ENCODE measurements at places on chromosomes 4 and X. TPM values are rescaled to one million over a fixed set of nuclear protein-coding genes. Genes with fewer than 3 reads are reported as not detected.
A peak's percentile ranks its signal among the peaks of the same experiment; 100 is the strongest.

ZBED1 gene
- total RNA-seq: 50.3 TPM

CT45A5 gene
- not detected for total RNA-seq

PPP4R3C gene
- total RNA-seq: not detected

TEX13D gene
- not detected for total RNA-seq

USP51 gene
- total RNA-seq: 1.0 TPM

BBS12 gene
- total RNA-seq: 5.5 TPM

SLC2A9 gene
- total RNA-seq: 0.77 TPM

FATE1 gene
- not detected for total RNA-seq

DUX4 gene
- not detected for total RNA-seq

ANK2 gene
- total RNA-seq: 16.2 TPM

XAGE2 gene
- total RNA-seq: not detected

MGAT4D gene
- total RNA-seq: not detected

GRCh38 chrX:131063613-131064012 lies 5.5 kb downstream of the ARHGAP36 start:
- DNase-seq: no peak

GRCh38 chrX:117834076-117834475 lies 282.5 kb downstream of the KLHL13 start:
- DNase-seq: no peak

- DNase-seq: no peak
Measured at GRCh38 chrX:105696870-105697269, 125.5 kb upstream of the NRK start.

- no peak for DNase-seq
Measured at GRCh38 chrX:22968494-22968893, 31.3 kb upstream of the DDX53 start.

GRCh38 chr4:146470604-146471003 lies 51.1 kb downstream of the SLC10A7 start:
- DNase-seq: no peak

DNA sequence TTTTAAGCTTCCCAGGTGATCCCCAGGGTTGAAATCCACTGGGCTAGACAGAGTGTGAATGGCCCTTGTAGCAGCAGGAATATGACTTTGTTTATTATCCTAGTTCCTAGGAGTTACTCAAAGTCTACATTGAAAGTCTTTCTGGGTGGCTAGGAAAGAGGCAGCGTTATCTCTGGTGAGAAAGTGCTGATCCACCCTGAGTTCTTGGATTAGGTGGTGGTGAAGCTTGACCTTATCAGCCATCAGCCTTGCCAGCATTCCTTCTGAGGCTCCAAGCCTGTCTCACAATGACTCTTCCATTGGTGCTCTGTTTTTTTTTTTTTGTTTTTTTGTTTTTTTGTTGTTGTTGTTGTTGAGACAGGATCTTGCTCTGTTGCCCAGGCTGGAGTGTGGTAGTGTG lies 83.1 kb upstream of the CLCN4 start:
- no peak for DNase-seq

GRCh38 chr4:5357870-5358269 lies 306.6 kb downstream of the STK32B start:
- no peak for DNase-seq

DNA sequence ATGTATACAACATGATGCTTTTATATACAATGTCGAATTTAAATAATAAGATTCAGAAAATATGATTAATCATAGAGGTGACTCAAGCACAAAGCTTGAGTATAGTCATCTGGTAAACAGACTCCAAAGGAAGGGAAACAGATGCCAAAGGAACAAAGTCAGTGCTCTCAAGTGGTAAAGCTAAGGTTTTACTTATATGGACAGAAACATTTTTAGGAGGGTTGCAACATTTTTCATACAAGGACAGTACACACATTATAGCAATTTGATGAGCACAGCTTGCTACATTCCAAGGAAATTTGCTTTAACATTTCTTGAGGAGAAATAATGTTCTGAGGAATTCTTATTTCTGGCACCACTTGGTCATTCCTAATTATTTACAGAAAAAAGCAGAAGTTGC lies 333.4 kb upstream of the AADAT start:
- peak; percentile 13 for DNase-seq

DNA sequence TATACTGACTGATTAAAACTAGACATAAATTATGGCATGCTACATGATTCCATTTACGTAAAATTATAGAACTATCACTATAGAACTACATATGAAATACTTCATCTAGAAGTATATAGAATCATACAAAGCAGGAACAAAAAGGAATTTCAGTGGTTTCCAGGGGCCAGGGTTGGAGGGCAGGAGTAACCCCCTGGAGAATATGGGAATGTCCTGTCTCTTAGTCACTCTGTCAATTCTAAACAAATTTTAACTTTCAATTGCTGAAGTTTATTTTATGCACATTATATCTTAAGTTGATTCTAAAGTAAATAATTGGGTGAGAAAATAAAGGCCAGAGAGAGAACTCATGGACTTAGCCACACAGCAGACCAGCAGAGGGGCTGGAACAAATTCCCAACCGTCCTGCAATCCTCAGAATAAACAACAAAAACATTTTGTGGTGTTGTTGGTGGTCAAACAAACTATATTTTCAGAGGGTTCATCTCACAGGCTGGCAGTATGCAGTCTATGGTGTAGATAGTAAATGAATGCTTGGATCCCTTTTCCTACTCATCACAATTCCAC lies 476.9 kb upstream of the SLIT2 start:
- DNase-seq: peak; percentile 22

GRCh38 chr4:1236103-1236641 lies 12.8 kb downstream of the CTBP1 start:
- no peak for DNase-seq

DNA sequence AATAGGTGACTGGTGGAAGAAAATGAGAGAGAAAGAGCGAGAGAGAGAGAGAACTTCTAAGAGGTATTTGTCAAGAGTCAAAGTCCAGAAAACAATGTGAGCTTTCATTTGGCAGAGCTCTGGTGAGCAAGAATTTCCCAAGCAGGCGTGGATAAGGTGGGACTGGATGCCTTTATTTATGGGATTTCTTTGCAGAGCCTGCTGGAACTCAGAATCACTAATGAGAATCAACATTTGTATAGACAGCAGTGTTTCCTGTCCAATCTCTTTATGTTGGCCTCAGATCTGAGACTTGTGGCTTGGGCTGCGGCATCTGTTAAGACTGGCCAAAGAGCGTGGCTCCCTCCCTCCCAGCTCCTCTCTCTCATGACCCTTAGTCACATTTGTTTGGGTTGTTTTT lies 67.9 kb upstream of the TBL1X start:
- DNase-seq: no peak

GRCh38 chr4:8855818-8856245 lies 15.8 kb downstream of the HMX1 start:
- DNase-seq: no peak

- no peak for DNase-seq
Measured at GRCh38 chrX:104522386-104522785, 43.6 kb upstream of the IL1RAPL2 start.

DNA sequence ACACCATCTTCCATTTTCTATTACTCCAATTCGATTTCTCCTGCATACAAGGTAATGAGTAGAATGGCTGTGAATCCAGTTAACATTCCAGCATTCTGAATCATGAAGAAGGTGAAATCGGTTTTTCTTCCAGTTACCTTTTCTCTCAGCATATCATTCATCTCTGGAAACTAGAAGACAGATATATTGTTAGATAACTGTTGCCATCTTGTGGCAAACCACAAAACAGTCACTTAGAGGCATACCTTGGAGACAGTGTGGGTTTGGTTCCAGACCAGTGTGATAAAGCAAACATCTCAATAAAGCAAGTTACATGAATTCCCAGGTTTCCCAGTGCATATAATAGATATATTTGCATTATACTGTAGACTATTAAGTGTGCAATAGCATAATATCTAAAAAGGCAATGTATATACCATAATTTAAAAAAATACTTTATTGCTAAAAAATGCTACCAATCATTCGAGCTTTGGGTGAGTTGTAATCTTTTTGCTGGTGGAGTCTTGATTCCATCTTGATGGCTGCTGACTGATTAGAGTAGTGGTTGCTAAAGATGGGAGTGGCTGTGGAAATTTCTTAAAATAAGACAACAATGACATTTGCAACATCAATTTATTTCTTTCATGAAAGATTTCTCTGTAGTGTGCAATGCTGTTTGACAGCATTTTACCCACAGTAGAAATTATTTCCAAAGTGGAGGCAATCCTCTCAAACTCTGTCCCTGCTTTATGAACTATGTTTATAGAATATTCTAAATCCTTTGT lies 82.1 kb downstream of the SLC39A8 start:
- DNase-seq: peak; percentile 49

DNA sequence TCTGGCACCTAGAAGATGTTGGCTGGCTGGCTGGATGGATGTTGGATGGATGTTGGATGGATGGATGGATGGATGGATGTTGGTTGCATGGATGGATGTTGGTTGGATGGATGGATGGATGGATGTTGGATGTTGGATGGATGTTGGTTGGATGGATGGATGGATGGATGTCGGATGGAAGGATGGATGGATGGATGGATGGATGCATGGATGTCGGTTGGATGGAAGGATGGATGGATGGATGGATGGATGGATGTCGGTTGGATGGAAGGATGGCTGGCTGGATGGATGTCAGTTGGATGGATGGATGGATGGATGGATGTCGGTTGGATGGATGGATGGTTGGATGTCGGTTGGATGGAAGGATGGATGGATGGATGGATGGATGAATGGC lies 96.7 kb downstream of the PSAPL1 start:
- DNase-seq: no peak

DNA sequence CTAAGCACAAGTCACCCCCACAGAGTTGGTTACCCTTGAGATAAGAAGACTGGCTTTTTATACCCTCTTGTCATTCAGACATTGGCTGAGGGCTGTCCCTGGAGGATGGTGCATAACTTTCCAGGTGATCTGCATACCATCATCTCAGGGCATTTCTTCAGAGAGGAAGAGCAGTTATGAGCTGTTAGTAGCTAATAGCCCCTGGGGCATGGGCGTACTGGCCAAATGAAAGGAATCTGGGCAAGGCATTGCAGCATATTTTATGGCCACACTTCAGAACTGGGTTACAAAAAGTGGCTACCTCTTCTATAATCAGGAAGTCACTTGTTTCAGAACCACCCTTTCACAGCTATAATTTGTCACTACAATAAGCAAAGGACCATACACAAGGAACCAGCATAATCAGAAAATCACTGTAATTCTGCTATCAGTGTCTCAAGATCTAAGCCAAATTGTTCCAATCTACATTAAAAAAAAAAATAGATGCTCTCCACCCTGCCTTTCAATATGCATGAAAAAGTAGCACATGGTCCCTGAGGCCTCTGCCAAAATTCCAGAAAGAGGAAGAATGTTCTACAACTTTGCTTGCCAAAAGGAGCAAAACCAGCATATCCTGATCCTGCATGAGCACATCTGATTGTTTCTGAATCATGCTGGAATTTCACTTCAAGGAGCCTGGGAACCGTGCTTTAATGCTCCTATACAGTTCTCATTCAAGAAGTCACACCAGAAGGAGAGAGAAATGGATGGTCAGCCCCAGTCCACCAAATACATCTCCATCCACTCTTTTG lies 92.0 kb downstream of the TMEM144 start:
- DNase-seq: peak; percentile 47

- no peak for DNase-seq
Measured at GRCh38 chr4:68655764-68656444, 14.5 kb downstream of the UGT2B15 start.

DNA sequence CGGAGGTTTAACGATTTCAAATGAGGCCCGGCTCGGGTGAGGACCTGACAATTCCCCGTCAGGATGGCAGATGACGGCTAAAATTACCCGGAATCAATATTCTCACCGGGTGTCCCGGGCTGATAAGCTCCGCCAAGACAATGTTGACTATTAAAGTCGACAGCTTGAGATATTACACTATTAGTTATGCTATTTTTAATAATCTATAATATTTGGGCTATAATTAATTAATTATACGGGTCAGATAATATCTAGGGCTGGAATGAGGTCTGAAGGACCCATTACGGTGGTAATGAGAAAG lies 9.4 kb upstream of the NKX1-1 start:
- DNase-seq: no peak

- no peak for DNase-seq
Measured at GRCh38 chr4:112953262-112953661, 96.2 kb upstream of the ANK2 start.

GRCh38 chr4:187983746-187984145 lies 11.8 kb upstream of the ZFP42 start:
- no peak for DNase-seq

DNA sequence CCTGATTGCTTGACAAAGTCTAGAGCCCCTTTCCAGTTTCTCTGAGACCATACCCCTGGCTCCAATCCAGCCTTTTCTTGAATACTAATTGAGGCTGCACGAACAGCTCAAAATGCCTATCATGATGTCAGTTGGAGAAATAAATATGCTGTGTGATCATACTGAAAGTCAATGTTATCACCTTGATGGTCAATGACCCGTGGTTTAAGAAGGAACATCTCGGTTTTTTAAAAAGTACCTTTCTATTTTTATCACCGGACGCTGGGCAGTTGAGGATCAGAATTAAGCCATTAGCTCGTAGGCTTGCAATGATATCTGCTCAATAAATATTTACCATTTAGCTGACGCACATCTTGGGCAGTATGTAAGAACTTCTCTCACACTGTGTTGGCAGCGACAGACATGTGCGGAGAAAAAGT lies 852 bp upstream of the WDR44 start:
- DNase-seq: no peak
